ENCODE measurements at places on chromosomes 3 and 15. TPM values are rescaled to one million over a fixed set of nuclear protein-coding genes. Genes with fewer than 3 reads are reported as not detected.

TRIM71 gene
- not detected for total RNA-seq

CYP1A1 gene
- 1.2 TPM for total RNA-seq

TMEM266 gene
- not detected for total RNA-seq

GMNC gene
- not detected for total RNA-seq

GPR156 gene
- total RNA-seq: not detected

IGDCC3 gene
- not detected for total RNA-seq

CLDN16 gene
- not detected for total RNA-seq

SCN5A gene
- total RNA-seq: not detected

GRCh38 chr3:107508331-107508730 lies 14.4 kb upstream of the BBX start:
- DNase-seq: no peak

- no peak for DNase-seq
Observed at GRCh38 chr3:189790658-189791057, 159.5 kb downstream of the TP63 start.

DNA sequence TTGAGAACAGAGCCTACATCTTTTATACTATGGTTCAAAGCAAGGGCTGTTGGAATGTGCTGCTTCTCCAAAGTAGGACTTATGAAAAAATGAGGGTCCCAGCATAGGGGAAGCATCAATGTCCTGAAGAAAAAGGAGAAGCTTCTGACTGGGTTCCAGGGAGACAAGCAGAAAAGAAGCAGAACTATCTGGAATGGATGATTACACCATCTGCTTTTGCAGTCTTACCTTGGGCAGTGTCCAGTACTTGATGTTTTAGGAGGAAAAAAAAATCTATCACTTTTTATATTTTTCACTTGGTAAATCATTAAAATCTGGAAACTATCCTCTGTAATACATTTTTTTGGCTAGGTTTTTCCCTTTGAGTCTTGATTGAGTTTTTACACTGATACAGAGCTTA lies 57.9 kb upstream of the DPH6 start:
- DNase-seq: no peak

DNA sequence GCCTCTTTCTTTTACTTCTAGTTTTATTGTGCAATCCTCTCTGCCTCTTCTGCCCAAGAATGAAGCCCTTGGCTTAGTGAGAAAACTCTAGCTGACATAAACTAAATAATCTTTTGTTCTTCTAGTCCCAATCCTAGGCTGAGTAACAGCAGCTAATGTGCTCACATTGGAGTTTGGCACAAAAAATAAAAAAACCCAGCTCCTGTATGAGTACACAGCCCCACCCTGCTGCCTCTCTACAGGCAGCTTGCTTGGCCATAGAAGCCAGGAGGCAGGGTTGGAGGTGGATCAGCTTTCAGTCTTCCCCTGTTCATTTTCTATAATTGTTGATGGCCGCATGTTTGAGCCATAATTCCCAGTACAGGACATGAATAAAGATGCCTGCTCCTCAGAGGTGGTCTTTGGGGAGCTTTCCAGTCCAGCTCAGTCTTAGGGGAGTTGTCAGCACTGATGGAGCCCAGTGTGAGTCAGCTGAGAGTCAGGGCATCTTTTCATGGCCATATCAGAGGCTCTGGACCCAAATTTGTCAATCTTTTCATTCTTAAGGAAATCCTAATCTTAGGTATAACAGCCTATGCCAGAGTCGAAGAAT lies 46.7 kb downstream of the RTP1 start:
- DNase-seq: no peak

DNA sequence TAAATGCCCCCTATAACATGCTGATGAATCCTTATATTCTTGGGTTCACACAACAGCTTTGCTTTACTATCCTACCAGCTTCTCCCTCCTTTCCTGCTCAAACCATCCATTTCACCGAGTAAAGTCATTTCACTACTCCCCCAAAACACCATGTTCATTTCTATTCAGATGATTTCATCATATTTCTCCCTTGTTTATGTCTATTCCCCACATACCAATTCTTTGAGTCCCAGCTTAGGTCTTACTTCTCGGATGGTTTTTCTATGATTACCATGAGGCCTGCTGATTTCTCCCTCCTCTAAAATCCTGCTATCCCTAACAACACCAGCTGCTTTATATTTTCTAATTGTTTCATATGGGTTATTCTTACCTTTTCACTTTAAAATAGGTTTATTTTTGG lies 231.4 kb downstream of the TIGIT start:
- DNase-seq: no peak

DNA sequence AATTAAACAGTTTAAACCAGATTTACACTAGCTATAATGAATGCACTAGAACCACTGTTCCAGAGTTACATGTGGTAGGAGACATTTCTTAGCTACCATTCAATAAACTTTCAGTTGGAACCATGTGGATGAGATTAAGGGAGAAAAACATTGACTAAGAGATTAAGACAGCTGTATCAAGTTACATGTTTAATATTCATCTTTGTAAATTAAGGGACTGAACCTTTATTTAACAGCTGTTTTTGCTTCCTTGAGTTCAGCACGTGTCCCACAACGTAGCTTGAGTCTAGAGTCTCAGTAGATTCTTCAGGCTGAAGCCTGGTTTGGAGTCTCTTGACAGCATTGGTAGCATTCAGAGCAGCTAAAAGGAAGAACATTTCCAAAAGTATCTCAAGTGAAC lies 27.2 kb upstream of the CFAP44 start:
- DNase-seq: no peak

DNA sequence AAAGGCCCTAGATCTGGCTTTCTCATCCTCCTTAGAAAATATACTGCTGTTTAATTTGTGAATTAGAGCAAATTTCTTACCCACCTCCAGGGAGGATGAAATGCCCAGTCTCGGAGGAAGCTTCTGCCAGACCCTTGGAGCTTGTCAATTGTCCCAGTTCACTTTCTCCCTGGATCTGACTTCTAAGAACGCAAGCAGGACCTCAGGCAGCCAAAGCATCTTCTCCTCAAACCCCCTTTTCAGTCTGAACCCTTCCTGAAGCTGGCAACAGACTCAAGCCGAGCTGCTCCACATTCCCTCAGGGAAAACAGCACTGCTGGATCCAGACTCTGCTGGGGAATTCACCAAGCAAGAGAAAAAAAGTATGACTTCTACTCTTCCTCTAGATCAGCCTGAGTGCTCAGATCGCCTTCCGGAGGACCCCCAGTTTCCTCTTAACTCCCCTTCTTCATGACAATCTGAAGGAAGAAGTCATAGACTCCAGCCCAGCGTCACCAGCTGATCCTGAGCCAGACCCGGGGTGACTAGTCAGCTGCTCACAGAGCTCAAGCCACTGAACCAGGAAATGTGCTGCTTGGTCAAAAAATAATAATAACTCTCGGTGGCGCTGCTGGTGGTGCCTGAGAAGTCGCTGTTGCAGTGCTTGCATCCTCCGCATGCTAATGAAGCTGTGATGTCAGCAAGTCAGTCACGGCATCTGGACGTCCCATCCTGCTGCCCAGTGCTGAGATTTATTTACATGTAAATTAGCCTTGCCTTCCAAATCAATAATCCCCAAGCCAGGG lies at the start of gene PRICKLE2:
Gene PRICKLE2 (minus strand): TSS at position 641 of the 785 bp plus-strand sequence. CDS start 26,539 bp downstream, outside the sequence.
- DNase-seq: no peak

- peak; percentile 78 for DNase-seq
Observed at GRCh38 chr3:187743195-187744141, 1.8 kb downstream of the BCL6 start.

DNA sequence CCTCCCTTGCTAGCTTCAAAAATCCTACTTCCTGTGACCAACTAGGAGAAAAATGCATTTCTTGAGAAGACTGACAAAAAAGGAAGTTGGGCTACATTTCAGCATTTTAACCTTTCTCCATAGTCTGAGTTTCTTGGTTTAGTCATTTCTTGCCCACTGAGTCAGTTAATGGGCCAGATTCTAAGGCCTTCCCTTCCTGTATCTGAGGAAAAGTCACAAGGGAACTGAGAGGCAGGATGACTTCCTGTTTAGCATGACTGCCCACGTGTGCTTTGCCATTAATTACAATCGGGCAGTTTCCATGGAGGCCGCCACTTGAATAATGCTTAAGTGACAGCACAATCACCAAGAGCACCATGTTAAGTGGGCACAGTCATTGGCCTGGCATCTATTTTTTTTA lies 794.4 kb upstream of the LMCD1 start:
- no peak for DNase-seq

GRCh38 chr15:38560456-38560926 lies 4.1 kb downstream of the RASGRP1 start:
- DNase-seq: peak; percentile 55

GRCh38 chr15:33014586-33014985 lies 179.9 kb downstream of the FMN1 start:
- no peak for DNase-seq

DNA sequence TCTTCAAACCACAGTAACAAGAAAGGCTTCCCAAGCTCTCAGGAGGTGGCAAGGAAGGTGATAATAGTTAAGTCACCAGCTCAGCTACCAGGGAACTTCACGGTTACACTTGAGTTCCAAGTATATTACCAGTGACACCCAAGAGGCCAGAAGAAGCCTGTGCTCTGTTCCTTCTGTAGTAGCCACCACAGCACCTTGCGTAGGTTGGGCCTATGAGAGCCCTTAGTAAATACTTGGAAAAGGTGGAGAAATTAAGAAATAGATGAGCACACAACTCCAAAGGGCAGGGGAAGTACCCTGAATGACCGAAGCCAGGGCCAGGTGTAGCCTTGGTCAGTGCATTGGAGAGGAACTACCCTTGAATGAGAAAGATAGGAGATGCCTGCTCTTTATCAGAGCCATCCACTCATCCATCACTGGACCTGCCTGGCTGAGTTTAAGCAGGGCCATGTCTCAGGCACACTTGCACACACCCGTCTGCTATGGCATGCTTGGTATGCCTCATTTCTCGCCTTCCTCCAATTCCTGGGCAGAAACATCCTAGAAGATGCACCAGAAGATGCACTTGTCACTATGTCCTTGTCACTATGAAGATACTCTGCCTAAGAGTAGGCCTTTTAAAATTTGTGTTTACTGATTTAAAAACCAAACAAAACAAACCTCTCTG lies 32.6 kb upstream of the NDUFB4 start:
- DNase-seq: no peak

DNA sequence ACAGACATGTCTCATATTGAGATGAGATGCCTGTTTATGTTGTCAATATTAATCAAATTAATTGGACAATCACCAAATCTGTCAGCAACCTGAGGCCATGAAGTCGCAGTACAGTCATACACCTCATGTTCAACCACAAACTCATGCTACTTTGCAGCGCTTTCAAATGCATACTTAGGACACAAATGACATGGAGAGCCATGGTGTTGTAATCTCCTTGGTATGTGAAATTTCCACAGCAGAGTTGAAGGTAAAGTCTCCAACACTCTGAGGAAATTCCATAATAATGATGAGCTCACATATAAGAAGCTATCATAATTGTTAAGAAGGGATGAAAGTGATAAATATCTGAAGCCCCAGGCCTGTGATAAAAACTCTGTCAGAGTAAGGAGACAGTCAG lies 873.9 kb downstream of the MCTP2 start:
- DNase-seq: no peak

- peak; percentile 40 for DNase-seq
Observed at GRCh38 chr3:15272426-15273196, 59.8 kb downstream of the SH3BP5 start.

- no peak for DNase-seq
Observed at GRCh38 chr15:55823699-55824340, 80.9 kb upstream of the PRTG start.

DNA sequence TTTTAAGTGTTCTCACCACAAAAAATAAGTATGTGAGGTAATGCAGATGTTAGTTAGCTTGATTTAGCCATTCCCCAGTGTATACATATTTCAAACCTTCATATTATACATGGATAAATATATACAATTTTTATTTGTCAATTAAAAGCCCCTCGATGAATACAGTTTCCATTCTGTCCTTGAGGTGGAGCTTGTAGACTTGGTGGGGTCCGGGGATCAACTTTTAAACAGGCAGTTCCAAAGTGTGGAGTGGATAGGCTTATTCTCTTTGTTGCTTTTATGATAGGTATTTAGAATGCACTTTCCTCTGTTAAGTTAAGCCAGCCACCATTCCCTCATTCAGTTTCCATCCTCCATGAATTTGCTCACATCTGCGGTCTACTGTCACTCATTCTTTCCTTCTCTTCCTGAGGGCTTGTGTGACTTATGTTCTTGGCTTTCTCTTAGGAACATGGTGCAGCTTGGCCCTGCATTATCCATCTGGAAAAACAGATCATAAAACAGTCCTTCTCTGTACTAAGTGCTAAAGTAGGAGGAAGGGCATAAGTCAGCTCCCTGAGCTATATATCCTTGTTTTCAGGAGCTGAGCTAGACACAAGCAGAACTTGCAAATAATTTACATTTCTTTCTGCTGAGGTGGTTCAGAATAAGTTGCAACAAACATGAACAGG lies 149.1 kb downstream of the NFKBIZ start:
- DNase-seq: no peak

GRCh38 chr3:23685541-23686258 lies 120.1 kb upstream of the UBE2E1 start:
- no peak for DNase-seq

GRCh38 chr3:41247055-41248004 lies 48.0 kb downstream of the CTNNB1 start:
- no peak for DNase-seq

GRCh38 chr3:52367891-52368880 lies 52.1 kb downstream of the DNAH1 start:
- no peak for DNase-seq

- DNase-seq: no peak
Observed at GRCh38 chr3:183815951-183816475, 9.4 kb downstream of the MAP6D1 start.

- DNase-seq: no peak
Observed at GRCh38 chr3:102736288-102736974, 301.6 kb downstream of the ZPLD1 start.

- no peak for DNase-seq
Observed at GRCh38 chr3:171525437-171525836, 65.2 kb upstream of the TNIK start.

GRCh38 chr15:74847432-74847831 lies 4.5 kb upstream of the ULK3 start:
- no peak for DNase-seq

- DNase-seq: no peak
Observed at GRCh38 chr15:40534371-40534770, 30.5 kb downstream of the CCDC32 start.

DNA sequence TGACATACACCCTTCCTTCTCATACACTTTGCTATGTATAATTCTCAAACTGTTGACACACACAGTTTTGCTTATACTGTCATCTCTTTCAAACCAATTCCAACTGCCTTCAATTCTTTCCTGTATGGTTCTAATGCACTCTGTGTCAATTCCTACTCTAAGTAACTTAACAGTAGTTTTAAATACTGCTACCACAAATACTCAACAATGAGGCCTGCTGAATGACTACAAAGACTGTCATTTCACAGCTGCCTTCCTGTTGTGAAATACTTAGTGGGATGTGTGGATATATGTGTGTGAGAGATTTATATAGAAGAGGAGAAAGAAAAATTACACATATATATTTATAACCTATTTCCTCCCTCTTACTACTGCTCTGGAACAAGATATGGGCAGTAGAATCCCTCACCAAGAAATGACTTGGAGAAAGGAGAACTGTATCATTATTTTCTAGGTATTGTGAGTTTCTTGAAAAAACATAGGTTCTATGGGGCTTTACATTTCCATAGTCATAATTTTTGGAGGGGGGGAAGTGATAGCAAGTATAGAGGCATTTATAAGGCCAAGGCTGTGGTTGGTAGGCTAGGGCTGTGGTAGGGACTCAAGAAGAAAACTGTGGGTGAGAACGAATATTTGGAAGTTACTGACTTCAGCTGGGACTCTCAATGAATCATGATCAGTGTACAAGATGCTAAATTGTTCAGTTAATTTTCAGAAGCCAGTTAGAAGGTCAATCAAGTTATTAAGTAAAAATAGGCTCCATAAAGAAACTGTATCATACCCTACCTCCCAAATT lies 88.7 kb downstream of the ANKRD28 start:
- DNase-seq: no peak

GRCh38 chr3:194758716-194759115 lies 73.0 kb downstream of the FAM43A start:
- DNase-seq: no peak
